K562 (cell line): ENCODE measurements at places on chromosomes 3 and 15.

DNA sequence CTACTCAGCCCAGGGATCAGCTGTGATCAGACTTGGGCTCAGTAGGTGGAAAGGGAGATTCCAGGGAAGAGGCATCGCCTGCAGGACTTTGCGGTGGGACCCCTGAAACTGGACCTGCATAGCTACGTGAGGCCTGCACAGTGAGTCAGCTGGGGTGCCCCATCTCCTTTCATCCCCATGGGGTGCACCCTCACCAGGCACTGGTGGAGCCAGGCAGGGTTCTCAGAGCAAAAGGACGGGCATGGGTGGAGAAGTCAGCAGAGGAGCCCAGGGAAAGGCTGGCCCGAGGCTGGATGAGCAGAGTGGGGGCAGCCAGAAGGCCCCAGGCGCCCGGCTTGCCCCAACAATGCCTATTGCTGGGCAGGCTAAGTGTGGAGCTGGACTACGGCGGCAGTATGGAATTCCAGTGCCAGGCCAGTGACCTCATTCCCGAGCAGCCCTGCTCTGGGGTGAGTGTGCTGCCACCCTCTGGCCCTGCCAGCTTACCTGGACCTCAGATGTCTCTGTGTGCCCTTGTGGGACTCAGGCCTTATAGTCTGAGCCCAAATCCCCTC is 19.7 kb downstream of the ACAA1 start:
- no peak for DNase-seq

DNA sequence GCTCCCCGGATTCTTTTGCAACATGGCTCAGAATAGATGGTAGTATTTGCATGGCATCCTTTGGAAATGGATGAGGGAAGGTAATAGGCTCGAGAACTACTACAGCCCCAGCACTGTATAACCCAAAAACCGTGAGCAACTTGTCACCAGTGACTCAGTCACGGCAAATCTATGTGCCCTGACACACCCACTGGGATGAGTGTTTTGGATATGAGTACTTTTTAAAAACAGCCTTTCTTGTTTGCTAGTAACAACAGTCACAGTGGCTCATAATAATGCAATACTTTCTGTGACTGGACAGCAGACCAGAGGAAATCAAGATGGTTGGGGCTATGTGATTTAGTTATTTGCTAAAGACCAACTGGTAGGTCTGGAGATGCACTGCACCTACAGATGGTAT is 299.6 kb downstream of the ULK4 start:
- no peak for DNase-seq

- DNase-seq, result no peak
These were observed 164.3 kb upstream of the IL12A start for GRCh38 chr3:159824333-159824732.

GRCh38 chr3:53675022-53675697 is 171.1 kb downstream of the CHDH start:
- no peak for DNase-seq

DNA sequence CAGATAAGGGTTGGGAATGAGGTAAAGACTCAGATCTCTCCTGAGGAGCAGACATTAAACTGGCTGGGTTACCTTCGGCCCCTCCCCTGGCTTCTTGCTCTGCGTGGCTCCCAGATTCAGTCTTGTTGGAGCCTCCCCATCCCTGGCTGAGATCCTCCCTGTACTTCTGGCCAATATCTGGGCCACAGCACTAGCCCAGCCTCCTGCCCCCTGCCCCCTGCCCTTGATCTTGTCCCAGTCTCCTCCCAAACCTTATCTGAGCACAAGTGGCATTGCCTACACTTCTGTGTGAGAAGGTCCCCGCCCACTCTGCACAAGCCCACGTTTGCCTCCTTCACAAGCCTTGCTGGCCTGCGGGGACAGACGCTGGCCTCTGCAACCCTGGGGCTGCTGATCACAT is 16.8 kb downstream of the PLA2G4F start:
- no peak for DNase-seq

GRCh38 chr3:190830031-190830430 is 32.5 kb downstream of the GMNC start:
- no peak for DNase-seq

GRCh38 chr3:184323696-184324095 is 9.3 kb downstream of the EIF4G1 start:
- DNase-seq, result no peak

DNA sequence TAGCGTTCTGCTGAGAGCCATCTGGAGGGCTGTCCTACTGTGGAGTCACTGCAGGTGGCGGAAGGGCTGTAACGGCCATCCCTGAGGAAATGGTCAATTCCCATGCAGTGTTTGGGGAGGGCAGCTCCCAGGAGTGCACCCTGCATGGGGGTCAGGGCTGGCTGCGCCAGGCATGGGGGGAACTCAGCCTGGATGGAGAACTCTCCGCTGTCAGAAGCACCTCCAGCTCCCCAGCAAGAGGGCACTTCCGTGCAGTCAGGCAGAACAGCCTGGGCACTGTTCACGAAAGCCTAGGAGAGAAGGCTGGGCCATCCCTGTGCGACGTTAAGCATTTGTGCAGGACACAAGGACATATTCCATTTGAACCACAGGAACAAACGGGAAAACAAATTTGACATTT is 105.2 kb downstream of the LRIG1 start:
- no peak for DNase-seq

- no peak for DNase-seq
These were observed 16.0 kb downstream of the ARMC8 start for GRCh38 chr3:138202945-138203701.

GRCh38 chr3:48663489-48664312 is 1.0 kb upstream of the CELSR3 start:
- peak; percentile 97 for DNase-seq

DNA sequence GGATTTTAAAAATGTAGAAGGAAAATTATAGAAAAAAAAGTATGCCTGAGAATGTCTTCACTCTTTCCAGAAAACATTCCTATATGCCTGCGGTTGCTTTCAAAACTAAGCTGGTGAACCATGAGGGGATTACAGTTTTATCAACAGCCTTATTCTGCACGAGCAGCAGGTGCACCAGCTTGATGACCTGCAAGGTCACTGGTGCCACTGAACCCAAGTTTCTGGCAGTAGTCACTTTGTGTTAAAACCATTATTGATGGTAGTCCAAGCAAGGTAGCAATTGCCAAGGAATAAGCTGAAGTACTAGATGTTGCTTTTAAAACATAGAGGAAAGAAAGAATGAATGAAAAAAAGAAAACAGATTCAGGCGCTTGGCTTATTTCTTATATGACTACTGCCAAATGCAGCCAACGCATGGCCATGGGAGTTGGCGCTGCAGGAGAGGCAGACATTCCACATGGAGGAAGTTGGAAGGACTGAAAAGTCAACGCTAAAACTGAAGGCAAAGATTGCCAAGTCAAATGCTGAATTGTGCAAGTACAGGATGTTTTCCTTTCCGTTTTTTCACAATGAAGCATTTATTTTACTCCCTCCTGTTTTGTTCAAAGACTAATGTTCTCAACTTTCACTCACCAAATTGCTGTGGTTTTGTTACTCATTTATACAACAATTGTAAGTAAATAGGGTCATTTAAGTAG is 601.4 kb downstream of the CADM2 start:
- no peak for DNase-seq

DNA sequence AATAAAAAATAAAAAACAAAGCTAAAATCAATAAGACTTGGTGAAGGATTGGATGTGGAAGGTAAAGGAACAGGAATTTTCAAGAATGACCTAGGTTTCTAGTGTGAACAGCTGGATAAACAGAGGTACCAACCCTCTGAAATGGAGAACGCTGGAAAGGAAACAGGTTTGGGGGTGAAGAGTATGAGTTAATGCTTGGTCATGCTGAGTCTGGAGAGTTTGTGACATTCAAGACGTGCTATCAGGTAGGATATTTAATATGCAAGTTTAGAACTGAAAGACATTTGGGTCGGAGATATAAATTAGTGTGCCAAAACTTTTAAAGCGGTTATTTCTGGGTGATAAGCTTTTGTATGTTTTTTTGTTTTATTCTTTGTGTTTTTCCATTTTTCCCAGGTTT is 11.4 kb upstream of the KLHL6 start:
- no peak for DNase-seq

DNA sequence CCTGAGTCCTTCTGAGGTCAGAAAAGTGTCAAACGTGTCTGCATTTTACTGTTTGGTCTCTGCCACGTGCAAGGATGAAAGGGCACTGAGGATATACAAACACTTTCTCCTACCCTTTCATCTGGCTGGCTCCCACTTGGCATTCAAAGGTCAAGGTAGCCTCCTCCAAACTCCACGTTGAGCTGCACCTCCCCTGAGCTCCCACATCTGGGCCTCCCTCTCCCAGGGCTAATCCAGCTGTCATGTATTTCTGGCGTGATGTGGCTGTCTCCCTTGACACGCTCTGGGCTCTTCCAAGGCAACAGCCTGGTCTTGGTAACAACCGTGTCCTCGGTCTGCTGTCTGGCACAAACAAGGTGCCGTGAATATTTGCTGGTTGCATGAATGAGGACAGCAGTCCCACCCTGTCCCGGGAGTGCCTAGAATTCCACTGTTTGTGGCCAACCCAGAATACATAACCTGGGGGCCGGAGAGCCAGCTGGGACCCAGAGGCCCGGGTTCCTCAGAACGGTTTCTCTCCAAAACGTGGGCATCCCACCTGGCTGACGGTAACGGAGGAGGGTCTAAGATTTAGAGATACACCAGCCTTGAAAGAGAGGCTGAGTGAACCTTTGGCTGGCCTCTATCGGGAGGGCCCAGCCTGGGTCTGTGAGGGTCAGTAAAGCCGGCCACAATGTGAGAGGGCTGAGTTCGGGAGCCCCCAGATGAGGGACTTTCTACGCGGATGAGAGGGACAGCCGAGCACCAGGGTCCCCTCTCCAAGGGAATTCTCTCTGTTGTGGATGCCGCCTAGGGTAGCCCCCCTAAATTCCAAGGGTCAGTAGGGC is 767 bp downstream of the GLT8D1 start:
- peak; percentile 11 for DNase-seq

DNA sequence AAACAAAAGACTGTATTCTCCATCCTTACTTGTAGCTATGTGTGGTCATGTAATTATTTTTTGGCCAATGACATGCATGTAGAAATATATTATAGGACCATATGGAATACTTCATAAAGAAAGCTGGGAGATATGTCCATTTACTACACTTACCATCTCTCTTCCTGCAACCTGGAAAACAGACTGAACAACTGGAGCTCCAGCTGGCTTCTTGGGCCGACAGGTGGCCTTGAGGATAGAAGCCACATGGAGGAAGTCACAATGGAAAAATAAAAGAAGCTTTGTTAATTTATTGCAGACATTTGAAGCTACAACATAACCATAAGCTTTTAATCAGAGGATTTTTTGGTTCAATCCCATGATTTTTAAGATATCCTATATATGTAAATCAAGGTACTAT is 167.9 kb upstream of the CBLB start:
- DNase-seq, result no peak

GRCh38 chr15:79179108-79179561 is 88.6 kb upstream of the RASGRF1 start:
- DNase-seq, result peak; percentile 87

GRCh38 chr3:169295126-169295525 is 368.4 kb downstream of the MECOM start:
- peak; percentile 17 for DNase-seq

- peak; percentile 34 for DNase-seq
These were observed 67.4 kb downstream of the RHCG start for GRCh38 chr15:89429023-89429422.

- no peak for DNase-seq
These were observed 961.4 kb downstream of the VGLL3 start for GRCh38 chr3:86029590-86029989.

DNA sequence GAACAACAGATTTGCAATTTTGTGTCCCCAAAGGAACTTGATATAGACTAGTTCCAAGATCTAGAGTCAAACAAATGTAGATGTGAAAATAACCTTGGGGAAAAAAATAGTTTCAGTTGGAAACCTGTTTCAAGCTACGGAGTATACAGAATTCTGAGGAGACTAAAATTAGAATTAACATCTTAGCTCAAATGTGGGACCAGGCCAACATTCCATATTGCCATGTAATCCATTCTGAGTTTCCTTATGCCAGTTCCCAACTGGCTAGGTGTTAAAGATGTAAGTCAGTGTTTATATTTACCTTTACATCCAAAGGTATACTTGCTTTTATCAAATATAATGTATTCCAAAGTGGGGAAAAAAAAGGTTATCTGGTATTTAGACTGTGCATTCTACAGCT is 76.3 kb downstream of the UBE3A start:
- DNase-seq, result no peak

DNA sequence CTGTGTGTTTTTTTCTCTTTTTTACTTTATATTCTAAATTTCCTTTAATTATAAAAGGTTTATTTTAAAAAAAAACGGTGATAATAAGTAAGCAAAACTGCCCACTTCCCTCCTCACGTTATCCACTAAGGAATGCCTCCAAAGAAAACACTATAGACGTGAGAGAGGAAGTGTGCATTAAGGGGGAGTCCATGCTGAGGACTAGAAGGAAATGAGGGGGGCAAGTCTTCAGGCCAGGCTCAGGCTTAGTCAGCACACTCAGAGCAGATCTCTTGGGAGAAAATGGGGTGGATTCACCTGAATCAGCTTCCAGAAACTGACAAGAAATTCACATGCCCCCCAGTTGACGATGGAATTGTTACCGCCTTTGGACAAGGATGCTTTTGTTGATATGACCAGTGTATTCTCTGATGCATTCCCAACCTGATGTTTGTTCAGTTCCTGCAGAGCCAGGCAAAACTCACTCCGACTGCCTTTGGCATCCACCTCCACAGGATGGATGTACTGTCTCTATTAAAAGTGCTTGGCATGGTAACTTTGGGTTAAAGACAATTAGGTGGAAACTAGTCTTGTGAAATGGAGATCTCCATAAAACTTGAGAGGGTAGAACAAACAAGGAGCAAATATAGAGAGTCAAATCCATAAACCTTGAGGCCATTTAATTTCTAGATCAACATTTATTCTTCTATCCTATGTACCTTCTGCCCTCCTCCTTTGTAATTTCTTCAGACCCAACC is 167.8 kb downstream of the MYRIP start:
- no peak for DNase-seq

DNA sequence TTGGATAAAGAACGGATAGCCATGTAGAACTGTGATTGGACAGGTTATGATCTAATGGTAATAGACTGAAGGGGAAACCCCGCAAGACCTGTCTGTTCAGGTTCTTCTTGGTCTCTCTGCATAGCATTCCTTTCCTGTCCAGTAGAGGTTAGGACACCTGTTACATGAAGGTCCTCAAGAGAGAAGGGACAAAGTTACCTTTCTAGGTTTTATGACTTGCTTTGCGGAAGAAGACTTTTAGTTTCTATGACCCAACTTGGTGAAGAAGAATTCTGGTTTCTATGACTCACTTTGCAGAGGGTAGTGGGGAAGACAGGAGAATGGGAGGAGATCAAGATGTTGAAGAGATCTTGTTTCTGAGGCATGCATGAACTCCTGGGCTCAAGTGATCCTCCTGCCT is 97.9 kb upstream of the C3orf80 start:
- no peak for DNase-seq

DNA sequence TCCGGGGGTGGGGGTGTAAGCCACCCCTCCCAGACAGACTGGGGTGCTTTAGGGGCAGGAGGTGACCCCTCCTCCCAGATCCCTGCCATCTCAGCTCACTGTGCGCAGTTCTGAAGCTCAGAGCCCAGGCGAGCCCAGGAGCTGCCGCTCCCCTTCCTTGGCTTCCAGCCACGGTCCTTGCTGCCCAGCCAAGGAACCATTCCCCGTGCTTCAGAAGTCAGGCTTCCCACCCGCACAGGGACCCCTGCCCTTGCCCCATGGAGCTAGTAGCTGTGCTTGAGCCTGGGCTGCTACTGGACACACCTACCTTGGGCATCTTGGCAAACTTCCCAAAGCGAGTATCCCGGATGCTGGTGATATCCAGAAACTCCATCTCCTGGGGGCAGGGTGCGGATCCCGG is 4.8 kb downstream of the PLCB2 start:
- no peak for DNase-seq
